ENCODE measurements at places on chromosomes 6 and 20.

DNA sequence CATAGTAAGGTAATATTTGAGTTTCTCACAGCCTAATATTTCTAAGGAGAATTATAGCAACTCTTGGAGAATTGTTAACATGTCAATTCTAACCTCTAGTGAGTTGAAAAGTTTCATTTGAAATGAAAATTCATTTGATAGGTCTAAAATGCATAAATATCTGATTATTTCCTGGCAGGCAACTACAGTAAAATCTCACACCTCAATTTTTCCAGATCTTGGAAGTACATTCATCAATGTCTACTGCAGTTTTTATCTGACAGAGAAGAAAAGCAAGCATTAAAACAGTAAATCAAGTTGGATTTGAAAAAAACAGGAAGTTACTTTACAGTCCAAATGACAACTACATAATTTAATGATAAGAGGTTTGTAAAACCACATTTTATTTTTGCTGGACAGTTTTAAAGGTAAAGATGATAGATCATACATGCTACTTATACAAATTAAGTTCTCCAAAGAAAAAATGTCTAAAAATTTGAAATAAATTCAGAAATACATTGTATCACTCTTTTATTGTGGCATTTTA, 631.3 kb downstream of the EYS start:
- no peak for DNase-seq

GRCh38 chr20:10716855-10717254, 43.1 kb upstream of the JAG1 start:
- no peak for DNase-seq

GRCh38 chr6:13113981-13114593, 214.2 kb downstream of the TBC1D7 start:
- DNase-seq: no peak

- no peak for DNase-seq
Observed at GRCh38 chr6:120569714-120570113, 764.6 kb downstream of the TBC1D32 start.

DNA sequence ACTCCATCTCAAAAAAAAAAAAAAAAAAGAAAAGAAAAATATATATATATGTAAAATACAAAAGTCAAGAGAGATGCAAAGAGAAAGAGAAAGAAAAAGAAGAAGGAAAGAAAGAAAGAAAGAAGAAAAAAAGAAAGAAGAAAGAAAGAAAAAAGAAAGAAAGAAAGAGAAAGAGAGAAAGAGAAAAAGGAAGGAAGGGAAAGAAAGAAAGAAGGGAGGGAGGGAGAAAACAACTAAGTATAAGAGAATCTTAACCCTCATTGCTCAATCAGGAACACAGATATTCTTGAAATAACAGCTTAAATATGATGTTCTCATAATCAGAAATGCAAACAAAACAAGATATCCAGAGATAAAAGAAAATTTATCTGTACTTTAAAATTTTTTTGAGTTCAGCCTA, 54.4 kb upstream of the MARCKS start:
- no peak for DNase-seq

DNA sequence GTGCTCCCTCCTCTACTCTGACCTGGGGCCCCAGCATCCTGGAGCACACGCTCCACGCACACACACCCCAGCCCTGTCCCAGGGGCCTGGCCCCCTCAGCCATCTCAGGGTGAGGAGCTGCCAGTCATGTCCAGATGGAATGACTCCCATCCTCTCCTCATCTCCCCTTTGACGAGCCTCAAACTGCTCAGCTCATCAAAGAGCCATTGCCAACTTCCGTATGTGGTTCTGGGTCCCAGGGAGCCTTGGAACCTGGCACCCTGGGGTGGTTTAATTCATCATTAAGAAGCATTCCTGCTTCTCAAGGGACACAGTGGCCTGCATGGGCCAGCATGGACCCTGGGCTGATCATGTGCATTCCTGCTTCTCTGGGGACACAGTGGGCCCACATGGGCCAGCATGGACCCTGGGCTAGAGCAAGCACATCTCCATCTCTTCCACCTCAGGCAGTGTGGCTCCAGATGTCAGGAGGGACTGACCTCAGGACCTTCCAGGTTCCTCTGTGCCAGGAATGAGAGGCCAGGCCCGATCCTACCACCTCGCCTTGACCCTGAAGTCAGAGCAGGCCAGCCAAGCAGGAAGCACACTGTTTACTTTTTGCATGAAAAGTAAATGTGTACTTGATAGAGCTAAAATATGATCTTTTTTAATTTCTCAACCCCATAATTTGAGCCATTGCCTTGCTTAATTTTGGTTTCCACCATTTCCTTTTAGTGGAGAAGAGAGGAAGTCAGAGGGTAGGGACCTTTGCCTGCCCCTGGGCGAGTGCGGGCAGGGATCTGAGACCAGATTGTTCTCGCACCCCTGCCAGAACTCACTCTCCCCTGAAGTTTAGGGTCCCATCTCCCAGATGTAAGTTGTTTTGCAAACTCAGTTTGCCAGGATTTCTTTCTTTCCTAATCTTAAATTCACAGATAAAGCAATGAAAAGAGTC, 26.1 kb downstream of the SPATA2 start:
- DNase-seq: peak; percentile 35

- DNase-seq: no peak
Observed at GRCh38 chr20:3894796-3895195, 5.6 kb downstream of the PANK2 start.

GRCh38 chr6:104930939-104931338, 26.0 kb upstream of the LIN28B start:
- DNase-seq: no peak

DNA sequence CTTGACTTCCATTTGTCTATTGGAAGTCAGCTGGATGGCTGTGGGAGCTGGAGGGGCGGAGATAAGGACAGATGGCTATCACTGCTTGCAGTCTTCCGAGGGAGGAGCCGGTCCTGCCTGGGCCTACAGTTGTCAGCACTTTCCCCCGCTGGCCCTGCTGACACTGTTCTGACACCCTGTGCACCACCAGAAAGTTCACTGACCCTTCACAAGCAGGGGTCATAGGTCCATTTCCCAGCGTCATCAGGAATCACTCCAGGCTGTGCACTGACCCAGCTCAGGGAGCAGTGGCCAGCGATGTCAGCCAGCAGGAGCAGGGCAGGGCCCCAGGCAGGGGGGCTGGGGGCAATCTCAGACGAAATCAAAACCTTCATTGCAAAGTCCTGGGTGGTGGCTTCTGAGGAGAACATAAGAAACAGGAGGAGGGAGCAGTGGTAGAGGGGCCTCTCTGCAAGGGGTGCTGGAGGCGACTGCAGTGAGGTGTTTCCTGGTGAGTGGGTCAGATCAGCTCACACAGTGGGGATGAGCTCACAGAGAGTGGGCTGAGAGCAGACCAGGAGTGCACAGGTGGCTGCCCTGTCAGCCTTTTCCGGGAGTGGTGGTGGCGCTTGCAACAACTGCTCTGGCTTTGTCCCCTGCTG, 26.5 kb upstream of the PLEKHG1 start:
- no peak for DNase-seq

DNA sequence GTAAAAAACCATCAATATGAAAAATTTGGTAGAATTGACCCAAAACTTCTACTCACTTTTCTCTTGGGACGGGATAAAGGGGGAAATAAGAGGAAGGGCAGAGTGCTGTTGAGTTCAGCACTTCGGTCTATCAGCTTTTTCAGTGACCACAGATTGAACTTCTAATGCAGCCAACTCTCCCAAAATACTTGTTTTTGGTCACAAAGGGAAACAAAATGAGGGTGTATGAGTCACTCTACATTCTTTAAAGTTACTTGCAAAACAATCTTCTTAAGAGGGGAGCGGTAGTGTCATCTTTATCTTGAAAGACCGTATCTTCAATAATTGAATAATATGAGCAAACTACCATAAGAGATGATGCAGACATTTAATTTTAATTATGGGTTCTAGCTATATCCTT, 661.3 kb downstream of the CD109 start:
- DNase-seq: no peak

All from suppressor macrophage treated with lipopolysaccharide for 1 hour (primary cell).